ENCODE measurements at places on chromosomes 2 and 18.

DNA sequence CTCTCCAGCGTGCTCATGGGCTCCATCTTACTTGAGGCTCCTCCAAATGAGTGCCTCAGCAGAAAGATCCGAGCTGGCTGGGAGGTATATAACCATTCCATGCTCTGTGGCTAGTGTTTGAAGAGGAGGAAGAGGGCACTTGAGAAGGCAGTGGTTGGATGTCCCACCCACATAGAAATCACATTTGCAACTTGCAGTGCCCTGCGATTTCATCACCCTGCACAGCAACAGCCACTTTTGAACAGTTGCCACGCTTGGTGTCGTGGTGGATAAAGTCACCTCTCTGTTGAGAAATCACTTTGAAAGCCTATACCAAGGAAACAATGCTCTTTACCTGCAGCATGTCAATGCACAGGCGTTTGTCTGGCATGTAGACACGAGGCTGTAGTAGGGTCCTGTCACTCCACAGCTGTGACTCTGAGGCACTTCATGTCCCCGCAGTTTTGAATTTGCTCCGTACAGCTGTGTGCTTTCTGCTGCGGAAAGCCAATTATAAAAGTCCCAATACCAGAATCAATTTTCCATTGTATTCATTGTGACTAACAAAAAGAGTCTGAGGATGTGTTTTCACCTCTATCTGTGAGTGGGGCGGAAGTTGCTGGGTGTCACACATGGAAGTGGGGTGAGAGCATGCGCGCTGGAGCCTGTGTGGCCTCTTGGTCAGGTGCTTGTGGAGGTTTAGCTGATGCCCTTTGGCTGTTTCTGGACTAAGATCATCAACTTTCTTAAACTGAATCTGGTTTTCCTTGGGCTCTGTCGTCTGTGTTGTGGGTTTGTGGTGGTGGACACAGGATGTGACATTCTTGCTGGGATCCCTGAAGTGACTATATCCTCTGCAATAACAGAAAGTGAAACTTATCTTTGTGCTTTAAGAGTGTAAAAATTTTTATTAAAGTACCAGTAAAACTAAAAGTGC is 2.8 kb downstream of the CNDP2 start:
- DNase-seq = no peak

DNA sequence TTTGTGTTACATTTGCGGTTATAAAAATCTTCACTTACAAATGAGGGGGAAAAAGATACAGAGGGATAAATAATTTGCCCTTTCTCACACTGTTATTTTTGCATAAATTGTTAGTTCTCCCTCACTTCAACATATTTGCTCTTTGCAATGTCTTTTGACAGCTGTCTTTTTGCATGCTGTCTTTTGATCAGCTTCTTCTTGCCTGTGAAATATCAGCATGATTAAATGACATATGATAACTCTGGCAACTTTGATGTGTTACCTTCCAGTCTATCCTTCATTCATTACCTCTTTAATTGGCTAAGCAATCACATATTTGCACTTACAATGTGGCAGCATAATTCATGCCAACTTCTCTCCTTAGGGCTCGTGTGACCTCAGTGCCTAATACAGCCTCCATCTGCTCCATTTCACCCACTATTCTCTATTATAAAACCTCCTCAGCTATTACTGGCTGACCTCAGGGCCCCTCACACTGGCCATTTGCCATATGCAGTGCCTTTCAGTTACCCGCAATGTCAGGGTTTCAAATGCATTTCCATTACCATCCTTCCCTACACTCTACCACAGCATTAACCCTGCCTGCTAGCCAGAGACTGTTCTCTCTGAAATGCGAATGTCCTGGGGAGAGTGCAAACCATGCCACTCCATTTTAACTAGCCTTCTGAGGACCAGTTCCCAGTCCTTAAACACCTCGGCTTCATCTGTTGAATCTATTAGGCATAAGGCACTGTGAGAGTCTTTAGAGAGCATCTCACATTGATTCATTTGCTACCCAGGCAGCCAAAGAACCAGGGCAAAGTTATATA is 1056.6 kb upstream of the CHAC2 start:
- no peak for DNase-seq

DNA sequence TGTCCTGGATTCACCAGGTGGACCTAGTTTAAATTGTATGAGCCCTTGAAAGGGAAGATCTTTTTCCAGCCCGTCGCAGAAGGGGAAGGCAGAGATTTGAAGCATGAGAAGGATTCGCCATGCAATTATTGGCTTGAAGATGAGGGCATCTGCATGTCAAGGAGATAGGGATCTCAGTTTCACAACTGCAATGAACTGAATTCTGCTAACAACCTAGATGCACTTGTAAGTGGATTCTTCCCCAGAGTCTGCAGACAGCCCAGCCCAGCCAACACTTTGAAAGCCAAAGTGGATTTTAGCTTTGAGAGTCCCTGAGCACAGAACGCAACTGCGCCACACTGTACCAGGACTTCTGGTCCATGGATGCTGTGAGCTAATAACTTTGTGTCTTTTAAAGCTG is 286.0 kb downstream of the TSN start:
- no peak for DNase-seq

GRCh38 chr18:59846814-59847490 is 52.8 kb upstream of the PMAIP1 start:
- DNase-seq = no peak

DNA sequence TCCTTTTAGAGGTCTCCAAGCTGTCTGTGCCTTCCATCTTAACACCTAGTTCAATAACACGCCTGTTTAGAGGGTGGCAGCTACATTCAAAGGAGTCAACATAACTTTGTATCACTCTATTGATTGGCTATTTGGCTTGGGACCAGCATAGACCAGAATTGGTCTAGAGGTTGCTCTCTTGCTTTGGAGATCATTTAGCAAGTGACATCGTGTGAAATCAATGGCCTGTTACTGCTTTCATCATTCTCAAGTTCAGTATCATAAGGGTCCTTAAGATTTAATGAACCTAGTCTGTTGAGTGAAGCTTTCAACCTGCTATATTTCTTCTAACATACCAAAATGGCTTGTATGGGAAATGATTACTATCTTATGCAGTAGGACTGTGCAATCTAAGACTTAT is 768.2 kb downstream of the NRXN1 start:
- DNase-seq = no peak

DNA sequence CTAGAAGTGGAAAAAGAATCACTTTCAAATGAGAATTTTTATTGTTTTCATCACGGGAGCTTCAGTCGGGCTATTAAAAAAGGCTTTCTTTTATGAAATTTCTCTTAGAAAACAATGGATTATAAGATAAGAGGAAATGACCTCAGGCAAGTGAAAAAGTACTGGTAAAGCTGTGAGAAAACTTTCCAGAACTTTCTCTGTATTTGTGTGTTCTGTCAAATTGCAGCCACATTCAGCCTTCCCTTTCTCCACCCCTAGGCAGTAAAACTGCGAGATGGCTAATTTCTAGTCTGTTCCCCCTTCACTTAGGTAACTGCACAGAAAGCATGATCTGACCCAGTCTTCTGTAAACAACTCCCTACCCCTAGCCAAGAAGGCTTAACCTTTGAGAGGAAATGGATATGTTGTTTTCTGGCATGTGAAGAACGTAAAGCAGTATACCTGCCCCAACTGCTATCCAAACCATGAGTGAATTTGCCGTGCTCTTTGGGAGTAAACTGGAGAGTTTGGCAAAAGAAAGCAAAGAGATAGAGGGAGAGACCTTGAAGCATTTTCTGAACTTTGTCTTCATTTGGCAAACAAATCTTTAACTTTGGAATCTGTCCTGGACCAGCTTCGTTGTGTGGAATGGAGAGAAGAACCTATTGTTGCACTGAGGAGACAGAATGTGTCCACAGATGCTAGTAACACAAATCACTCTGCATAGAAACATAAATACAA is 105.4 kb downstream of the ETAA1 start:
- no peak for DNase-seq

DNA sequence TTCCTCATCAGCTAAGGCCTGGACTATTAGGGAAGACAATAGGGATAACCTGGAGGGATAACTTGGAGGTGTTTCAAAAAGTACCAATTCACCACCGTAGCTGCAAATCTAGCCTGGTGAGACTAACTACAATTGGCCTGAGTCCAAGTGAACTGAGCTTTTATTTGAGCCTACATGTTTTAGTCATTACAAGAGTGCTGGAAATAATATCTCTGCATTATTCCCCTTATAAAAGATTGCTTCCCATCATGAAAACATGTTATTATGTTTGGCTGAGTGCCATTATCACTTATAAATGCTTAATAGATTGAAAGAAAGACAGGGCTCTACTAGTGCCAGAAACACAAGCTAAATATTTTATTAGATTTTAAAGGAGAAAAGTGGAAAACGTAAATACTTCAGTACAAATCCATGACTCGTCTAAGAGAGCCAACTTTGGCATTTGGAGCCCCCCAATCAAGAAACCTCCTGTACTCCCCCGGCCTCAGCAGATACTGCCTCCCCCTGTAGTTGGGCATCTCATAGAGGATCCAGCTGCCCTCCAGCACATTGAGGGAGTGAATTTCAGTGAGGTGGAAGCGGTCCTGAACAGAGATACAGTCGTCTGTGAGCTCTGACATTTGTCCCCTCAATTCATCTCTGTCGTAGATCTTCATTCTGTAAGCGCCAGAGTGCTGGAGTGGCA is 3.6 kb downstream of the CRYGB start:
- DNase-seq = peak; percentile 99

DNA sequence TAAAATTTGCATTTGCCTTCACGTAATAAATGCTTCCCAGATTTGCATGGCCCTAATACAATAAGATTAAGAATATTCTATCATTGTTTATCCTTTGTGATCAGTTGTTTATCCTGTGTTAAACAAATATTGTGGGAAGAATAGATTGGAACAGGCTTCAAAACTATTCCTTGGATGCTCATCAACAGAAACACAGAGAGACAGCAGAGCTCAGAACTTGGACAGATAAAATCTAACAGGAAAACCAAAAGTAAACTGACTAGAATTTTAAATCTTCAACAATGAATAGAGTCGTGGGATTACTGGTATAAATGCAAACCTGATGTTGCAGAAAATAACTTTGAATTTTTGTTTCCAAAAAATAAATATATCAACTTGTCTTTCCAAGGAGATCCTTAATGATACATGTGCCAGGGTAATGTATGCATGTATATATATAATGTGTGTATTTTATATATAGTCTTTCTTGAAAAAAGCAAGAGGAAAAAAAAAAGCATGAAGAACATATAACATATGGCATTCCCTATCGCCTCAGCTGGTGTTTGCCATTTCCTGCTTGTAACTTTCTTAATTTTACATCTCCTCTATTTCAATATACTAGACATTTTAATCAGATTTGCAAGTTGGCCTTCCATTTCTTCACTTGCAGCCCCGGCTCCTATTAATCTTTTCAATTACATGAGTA is 59.9 kb upstream of the TANK start:
- no peak for DNase-seq

- DNase-seq = no peak
These were observed 20.5 kb downstream of the SLC3A1 start for GRCh38 chr2:44295633-44296359.

DNA sequence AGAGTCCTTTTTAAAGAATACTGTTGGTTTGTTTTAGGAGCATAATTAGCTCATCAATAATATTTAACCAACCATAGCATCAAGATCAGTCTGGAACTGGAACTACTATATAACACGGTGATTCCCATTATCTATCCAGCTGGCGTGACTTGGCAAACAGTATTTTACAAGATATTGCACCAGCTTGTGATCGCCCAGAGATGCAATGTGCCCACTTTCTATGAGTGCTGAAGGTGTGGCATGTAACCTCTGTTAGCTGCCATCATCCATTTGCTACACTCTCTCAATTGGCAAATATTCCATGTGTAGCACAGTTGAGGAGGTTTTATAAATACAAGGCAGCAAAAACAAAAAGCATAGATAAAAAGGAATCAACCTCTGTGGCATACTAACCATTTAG is 64.9 kb downstream of the FIGN start:
- DNase-seq = no peak

GRCh38 chr2:38293152-38293865 is 83.8 kb downstream of the ATL2 start:
- DNase-seq = no peak

DNA sequence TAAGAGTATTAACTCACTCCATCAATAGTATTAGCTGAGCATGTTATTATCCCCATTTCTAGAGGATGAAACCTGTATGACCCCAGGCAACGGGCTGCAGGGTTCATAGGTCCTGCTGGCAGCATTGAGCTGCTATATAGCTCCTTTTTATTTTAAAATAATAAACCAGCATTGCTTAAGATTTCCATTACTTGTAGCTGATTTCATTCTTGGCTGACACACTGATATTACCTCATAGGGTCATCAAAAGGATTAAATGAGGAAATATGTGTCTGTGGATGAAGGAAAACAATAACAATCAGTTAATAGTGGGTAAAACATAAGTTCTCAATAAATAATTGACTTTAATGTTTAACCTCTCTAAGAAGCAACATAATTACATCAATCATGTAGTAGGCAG is 48.3 kb upstream of the NRP2 start:
- DNase-seq = no peak

DNA sequence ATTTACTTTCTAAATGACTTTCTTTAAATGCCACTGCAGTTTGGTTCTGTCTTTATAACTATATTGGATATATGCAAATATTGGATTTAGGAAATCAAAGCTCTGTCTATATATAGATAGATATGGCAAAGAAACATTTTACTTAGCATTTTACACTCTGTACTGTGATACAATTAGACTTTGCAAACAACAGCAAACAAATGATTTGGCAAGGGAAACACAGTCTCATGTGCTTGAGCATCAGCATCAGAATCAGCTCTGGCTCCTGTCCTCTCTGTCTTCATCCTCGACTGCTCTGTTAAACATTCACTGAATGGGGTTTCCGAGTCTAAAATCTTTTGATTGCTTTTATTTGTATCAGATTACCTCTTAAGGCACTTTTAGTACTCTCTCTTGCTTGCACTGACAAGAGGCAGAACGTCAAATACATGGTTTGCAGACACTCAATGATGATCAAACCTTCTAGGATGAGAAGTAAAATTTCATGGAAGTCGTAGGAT is 176.8 kb upstream of the LRP1B start:
- no peak for DNase-seq

GRCh38 chr2:16632598-16632997 is 33.0 kb downstream of the CYRIA start:
- peak; percentile 40 for DNase-seq

GRCh38 chr2:190466819-190467446 is 58.8 kb downstream of the MFSD6 start:
- DNase-seq = peak; percentile 65

DNA sequence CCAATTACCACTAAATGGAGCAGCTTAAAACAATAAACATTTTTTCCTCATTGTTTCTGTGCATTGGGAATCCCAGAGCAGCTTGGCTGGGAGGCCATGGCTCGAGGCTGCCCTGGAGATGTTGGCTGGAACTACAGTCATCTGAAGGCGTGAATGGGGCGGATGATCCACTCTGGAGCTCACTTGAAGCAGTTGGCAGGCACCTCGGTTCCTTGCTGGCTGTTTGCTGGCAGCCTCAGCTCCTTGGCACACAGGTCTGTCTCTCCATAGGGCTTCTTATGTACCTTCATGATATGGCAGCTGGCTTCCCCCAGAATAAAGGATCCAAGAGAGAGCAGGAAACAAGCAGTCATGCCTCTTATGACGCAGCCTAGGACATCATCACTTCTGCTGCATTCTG is 227.0 kb upstream of the COPS8 start:
- DNase-seq = no peak

- DNase-seq = no peak
These were observed 210.2 kb downstream of the L3MBTL4 start for GRCh38 chr18:6204476-6204875.

All from NCI-H2227 treated with DMSO at 0.1 percent for 48 hours (cell line).